ENCODE measurements at places on chromosomes 16 and 17.

DNA sequence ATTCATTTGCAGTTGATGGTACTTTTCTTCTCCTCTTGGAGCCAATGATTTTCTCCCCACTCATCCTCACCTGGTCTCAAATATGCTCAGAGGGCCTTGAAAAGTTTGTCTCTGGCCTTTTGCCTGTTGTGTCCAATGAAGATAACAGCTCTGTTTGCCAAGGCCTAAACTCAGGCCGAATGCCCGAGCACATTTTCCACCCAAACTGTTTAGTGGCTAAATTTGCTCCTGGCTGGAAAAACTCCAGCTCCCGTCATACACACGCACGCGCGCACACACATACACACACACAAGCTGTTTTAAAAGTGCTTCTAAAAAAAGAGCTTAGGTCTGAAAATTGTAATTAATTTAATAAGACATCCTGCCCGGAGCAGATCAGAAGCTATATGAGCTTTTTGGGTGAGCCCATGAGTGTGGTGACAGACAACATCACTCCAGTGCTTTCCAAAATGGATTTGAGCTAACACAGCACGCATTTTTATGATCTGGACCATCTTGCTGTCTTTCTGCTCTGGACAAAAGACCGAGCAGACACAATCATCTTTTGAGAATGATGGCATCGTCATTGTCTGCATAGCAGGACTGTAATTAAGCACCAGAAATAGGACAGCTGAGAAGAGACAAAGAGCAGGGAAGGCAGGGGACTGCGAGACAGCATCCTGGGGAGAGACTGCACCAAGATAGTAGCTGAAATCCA is 48.9 kb downstream of the IRX6 start:
- ATAC-seq = no peak

- no peak for ATAC-seq
Observed at GRCh38 chr16:1979271-1980029, 1.8 kb downstream of the NOXO1 start.

DNA sequence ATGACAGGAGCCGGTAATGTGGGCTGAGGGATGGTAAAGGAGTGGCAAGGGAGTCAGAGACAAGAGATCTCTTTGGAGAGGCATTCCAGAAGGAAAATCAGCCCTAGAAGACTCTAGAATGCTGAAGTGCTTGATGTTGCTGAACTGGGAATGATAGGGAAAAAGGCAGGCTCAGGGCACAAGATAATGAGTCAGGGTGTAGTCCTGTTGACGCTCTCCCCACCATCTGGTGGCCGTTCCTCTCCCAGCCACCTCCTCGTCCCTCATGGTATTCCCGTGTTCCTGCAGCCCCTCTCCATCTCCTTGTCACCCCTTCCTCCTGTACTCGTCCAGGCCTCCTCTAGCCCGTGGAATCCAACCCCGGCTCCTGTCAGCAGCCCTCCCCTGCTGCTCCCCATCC is 11.1 kb upstream of the ALDOA start:
- ATAC-seq = no peak

DNA sequence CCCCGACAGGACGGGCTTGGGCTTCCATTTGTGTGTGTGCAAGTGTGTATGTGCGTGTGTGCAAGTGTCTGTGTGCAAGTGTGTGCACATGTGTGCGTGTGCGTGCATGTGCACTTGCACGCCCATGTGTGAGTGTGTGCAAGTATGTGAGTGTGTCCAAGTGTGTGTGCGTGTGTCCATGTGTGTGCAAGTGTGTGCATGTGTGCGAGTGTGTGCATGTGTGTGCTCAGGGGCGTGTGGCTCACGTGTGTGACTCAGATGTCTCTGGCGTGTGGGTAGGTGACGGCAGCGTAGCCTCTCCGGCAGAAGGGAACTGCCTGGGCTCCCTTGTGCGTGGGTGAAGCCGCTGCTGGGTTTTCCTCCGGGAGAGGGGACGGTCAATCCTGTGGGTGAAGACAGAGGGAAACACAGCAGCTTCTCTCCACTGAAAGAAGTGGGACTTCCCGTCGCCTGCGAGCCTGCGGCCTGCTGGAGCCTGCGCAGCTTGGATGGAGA is 23.1 kb upstream of the ITGAX start:
- no peak for ATAC-seq

DNA sequence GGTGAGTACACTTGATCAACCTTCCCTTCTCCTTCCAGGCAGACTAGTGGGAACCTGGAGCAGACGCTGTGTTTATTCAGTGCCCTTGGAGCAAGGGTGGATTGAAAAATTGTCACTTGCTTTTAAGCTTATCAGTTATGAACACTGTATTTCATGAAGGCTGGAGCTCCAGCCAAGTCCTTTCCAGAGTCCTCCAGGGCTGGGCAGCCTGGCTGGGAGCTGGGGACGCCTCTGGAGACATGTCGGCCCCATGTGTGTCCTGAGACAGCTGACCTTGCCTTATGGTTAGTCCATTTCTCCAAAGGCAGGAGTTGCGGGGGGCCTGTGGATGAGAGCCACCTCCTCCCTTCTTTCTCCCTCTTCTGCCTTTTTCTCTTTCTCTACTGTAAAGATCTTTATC is 67.0 kb downstream of the RAP1GAP2 start:
- ATAC-seq = no peak

DNA sequence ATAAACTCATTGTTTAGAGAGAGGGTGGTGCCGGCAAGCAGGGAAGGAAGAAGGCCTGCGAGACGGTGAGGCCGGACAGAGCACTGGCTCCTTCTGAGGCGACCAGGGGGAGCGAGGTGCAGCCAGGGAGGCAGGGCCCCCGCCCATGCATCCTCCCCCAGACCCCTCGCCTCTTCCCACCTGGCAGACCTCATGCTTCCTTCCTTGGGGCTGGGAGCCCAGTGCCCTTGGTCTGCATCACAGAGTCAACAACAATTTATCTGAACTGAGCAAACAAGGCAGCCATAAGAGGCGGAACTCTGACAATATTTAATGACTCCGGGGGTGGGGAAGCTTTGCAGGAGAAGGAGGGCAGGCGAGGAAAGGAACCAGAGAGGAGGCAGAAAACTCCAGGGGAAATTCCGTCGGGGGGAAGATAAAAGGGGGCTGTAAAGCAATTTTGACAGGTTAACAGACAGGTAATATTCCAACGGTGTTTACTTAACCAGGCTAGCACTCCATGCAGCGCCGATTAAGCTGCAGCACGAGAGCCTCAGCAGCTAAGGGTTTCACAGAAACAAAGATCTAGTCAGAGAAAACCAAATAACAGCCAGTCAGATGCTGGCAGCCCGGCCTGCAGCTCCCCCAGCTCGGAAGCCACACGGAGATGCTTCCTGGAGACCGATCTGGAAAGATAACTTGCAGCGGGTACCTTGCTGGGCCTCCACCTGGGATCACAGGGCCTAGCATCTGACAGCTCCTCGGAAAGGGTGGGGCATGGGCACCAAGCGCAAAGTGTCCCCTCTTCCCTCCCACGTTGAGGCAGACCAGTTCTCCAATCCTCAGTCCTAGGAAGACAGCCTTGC is 398.2 kb downstream of the SOX9 start:
- ATAC-seq = no peak

GRCh38 chr17:58917228-58917627 is 161.6 kb downstream of the PPM1E start:
- no peak for ATAC-seq

DNA sequence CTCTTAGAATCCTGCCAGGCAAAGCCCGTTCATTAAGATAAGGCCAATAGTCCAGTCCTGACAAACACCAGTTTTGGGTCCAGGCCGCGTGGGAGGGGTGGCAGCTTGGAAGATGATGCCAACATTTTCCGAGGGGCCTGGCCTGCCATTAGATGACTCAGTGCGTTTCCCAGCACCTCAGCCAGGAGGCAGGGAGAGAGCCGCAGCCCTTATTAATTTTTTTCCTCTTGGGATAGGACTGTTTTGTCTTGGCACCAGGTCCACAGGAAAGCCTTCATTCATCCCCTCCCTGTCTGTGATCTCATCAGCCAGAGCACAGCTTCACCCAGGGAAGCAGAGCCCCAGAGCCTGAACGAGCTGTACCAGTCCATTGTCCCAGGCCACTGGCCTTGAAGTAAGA is 4.7 kb upstream of the NDEL1 start:
- ATAC-seq = no peak
